ENCODE measurements at places on chromosomes 6 and 20.

- DNase-seq: no peak
Observed at GRCh38 chr20:20806121-20807095, 94.0 kb upstream of the RALGAPA2 start.

- no peak for DNase-seq
Observed at GRCh38 chr6:98777762-98778161, 56.6 kb upstream of the POU3F2 start.

DNA sequence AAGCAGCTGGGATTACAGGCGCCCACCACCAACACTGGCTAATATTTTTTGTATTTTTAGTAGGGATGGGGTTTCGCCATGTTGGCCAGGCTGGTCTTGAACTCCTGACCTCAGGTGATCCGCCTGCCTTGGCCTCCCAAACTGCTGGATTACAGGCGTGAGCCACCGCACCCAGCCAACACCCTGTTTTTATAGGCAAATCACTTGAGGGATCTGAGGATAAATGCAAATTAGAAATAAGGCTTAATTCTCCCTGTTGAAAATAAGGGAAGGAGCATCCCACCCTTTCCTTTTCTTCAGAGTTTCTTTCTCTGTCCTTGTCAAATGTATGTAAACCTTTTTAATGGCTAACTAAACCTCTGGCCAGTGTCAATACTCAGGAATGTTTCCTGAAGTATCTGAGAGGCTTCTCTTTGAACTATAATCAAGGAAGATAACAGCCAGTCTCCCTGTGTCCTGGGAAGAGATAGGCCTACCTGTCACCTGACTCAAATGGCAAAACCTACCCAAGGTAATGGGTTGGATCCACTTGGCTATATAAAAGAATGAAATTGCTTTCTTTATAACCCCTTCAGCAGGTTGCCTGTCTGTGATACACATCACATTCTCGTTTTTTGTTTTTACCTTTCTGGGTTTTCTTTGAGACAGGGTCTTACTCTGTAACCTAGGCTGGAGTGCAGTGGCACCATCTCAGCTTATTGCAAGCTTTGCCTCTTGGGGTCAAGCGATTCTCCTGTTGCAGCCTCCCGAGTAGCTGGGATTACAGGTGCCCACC is 64.5 kb upstream of the TNFAIP3 start:
- DNase-seq: no peak

DNA sequence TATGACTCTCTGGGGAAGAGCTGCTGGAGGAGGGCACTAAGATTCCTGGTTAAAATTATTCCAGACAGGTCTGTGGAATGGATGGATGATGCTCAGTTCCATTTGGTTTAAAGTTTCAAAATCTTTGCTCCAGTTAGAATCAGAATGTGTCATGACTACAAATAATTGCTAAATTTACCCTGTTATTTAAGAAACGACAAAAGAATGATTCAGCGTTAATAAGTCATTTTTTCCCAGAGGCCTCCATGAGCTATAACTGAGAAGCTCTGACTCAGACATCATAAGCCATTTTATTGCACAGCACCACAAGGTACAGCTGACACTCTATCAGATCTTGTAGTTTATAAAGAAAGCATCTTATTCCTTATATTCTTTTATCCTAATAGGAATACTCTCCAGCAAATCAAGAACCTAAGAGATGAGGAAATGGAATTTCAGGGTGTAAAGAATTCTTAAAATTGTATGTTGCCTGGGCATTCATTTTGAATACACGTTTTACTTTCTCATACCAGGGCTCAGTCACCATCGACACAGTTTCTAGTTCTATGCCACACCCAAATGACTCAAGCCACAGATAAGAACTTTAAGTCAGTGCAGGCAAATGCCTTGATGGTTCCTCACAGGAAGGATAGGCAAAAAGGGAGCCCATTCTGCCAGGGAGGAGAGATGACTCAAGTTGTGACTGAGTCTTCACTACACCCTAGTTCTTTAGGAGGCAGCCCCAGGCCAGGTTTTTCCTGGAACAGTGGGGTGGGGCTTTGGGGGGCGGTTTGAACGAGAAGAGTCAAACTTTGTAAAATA is 636.0 kb downstream of the MMUT start:
- no peak for DNase-seq

- no peak for DNase-seq
Observed at GRCh38 chr6:32223258-32224235, at the start of gene NOTCH4. Gene NOTCH4 (minus strand): TSS chr6:32224067. CDS start chr6:32223928, 139 bp downstream.

- peak; percentile 90 for DNase-seq
Observed at GRCh38 chr6:113629975-113630737, 227.0 kb upstream of the MARCKS start.

- peak; percentile 90 for DNase-seq
Observed at GRCh38 chr20:5056801-5057599, 55.7 kb upstream of the SLC23A2 start.

DNA sequence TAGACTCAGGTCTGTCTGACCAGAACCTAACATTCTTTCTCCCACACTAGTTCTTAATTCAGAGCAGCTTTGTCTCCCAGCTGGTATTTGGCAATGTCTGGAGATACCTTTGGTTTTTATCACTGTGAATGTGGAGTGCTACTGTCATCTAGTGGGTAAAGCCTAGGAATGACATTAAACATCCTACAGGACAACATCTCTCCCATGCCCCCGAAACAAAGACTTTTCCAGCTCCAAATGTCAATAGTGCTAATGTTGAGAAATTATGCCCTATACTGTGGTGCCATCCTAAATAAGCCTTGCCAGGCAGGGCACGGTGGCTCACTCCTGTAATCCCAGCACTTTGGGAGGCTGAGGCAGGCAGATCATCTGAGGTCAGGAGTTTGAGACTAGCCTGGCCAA is 4.2 kb upstream of the TTPAL start:
- DNase-seq: no peak

DNA sequence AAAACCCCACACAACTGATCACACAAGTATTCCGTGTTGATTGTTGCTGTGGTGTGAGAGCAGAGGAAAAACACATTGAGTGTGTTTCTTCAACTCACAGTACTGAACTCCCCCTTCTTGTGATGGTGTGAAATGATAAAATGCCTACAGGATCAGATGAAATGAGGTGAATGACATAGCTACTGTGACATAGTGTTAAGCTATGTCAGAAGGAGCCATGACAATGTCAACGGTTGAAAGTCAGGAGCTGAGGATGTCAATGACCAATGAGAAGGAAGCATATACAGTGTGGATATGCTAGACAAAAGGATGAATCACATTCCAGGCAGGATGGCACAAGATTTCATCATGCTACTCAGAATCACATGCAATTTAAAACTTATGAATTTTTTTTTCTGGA is 38.8 kb downstream of the WASF1 start:
- DNase-seq: peak; percentile 9

DNA sequence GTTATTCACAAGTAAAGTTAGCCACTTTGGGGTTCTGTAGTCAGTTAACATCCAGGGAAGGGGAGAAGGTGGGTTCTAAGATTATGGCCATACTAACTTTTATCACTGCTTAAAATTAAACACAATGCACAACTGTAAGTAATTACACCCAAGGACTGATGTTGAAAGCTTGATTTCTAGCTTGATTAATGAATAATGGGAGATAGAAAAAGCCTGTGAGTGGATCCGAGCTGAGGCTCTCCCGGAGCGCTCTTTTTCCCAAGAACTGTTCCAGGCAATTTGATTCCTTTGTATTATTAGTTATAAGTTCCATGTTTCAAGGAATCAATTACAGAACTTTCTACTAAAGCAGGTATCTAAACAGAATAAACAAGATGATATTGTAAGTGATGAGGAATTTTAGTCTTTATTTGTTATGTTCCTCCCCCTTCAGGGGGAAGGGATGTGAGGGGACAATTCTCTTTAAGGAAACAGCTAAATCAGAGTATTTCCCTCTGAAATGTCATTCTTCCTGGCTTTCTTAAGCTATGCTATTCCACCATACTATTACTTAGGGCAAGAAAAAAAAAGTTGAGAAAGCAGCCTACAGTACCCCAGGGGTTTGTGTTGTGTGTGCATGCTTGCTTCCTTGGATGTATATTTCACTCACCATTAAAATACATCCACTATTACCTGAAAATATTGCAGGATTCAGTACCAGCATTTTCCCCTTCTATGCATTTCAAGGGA is 3.8 kb downstream of the TSHZ2 start:
- DNase-seq: no peak

GRCh38 chr6:42354702-42355101 is 97.0 kb downstream of the TRERF1 start:
- DNase-seq: no peak

- no peak for DNase-seq
Observed at GRCh38 chr6:11917951-11918738, 94.0 kb upstream of the HIVEP1 start.

- DNase-seq: no peak
Observed at GRCh38 chr6:65719101-65719500, 12.1 kb upstream of the EYS start.

DNA sequence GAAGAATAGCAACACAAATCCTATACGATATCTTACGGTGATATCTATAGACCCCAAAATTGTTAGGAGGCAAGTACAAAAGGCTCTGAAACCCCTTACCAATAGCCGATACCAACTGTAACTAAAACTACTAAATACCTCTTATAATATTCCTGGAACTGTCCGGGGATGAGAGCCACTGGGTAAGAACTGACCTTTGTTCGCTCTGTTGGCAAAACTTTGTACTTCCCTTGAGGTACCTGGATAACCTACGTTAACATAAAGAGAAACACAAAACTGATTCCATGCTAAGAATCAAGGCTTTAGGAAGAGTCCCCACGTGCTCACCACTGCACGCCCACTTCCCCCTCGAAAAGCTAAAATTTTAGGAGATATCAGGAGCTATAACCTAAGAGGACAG is 9.7 kb downstream of the PHF10 start:
- DNase-seq: no peak

GRCh38 chr20:63854069-63854765 is 7.1 kb upstream of the ABHD16B start:
- DNase-seq: peak; percentile 75

- no peak for DNase-seq
Observed at GRCh38 chr6:126112171-126112632, 125.9 kb downstream of the TRMT11 start.

DNA sequence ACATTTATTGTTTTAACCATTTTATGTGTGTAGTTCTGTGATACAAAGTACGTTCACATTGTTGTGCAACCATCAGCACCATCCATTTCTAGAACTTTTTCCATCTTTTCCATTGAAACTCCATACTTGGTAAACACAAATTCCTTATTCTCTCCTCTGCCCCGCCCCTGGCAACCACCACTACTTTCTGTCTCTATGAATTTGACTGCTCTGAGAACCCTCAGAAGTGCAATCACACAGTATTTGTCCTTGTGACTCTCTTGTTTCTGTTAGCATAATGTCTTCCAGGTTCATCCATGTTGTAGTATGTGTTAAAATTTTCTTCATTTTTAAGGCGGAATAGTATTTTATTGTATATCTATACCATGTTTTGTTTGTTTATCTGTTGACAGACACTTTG is 56.9 kb downstream of the DHX35 start:
- no peak for DNase-seq

GRCh38 chr20:43682446-43682845 is 15.5 kb downstream of the MYBL2 start:
- DNase-seq: no peak

GRCh38 chr6:85128781-85129180 is 321.1 kb upstream of the NT5E start:
- no peak for DNase-seq

DNA sequence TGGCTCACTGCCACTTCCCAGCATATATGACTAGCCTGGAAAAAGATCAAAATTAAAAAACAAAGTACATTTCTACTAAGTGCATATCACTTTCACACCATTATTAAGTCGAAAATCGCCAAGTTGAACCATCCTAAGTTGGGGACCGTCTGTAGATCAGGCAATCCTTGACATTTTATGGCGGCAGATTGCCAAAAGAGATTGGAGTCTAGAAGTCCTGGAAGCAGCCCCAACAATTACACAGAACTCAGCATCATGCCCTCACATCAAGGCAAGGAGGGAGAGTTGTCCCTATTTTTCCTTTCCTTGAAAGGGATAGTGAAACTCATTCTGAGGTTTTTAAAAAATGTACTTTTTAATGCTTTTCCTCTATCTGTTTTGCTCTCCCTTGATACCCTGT is 30.7 kb downstream of the SLC22A3 start:
- DNase-seq: no peak

DNA sequence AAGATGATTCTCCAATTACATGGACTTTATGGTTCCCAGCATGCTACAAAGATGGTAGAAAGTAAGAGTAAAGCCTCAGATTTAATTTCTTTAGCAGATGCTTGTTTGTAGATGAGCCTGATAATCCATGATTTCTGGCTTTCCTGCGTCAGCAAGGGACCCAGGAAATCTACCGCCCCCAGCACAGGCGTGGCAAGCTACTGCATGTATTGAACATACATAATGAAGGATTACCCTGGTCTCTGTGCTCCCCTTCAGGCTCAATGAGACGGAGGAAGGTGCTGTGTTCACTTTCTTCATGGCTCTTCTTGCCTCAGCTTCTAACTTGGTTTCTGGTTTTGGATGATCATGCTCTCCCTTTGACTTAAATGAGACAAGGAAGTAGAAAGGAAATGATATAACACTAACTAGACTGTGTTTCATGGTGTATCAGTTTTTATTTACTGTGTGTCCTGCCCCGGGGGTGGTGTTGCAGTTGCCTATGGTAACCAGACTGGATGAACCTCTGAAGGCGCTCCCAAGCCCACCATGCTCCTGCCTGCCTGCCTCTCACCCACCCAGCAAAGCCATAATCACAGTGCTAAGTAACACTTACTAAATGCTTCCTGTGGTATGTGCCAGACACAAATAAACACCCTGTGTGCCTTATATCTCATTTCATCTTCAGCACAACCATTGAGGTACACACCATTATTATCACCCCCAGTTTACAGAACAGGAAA is 17.9 kb downstream of the GCM1 start:
- DNase-seq: no peak

DNA sequence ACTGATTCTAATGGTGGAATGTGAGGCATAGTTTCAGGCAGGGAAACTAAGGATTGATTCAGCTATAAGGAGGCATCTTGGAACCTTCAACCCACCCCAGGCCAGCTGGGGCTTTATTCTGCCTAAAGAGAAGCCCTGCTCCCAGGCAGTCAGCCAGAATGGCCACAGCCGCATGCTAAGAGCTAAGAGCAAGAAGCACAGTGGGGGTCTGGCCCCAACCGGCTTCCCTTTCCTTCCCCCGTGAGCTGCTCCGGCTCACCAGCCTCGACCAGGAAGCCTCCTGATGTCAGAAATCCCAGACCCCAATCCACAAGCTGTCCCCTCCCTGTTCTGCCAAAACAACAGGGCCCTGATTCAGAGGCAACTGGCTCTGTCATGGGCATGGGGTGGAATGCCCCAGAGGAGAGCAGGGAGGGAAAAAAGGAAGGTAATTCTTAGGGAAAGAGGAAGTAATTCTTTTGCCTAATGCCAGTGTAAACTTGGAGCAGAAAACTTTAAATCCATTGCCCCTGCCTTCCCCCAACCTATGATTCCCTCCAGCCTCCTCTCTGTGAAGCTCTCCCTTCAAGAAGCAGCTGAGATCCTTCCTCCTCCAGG is 6.9 kb downstream of the GRM4 start:
- DNase-seq: peak; percentile 41

DNA sequence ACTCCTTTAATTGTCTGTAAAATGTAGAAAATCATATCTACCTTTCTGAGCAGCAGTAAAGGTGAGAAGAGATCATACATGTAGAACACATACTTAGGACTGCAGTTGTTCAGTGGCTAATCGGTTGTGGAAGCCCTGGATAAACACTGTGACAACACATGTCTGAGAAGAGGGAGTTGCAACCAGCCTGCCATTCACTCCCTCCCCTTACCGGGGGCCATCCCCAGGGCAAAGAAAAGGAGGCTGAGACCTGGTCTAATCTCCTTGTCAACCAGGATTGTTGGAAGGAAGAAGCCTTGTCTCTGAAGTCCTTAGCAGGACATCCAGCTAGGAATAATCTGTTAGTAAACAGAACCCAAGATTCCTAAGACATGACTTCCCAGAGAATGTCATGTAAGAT is 462.5 kb upstream of the AGPAT4 start:
- DNase-seq: no peak
